Muscle of leg (tissue), 16 donors: ENCODE measurements at places on chromosomes 12 and 14. TPM values are rescaled to one million over a fixed set of nuclear protein-coding genes. Genes with fewer than 3 reads are reported as not detected.

GZMB gene
- total RNA-seq = 0.22 TPM

KLHDC1 gene
- total RNA-seq = 7.2 TPM

GRCh38 chr14:96156804-96157760 is 47.6 kb upstream of the BDKRB2 start:
- no peaks in the 10 kb centered on the region for H3K27me3 ChIP-seq
- H3K27ac ChIP-seq = no peak overlapping the region
- no peak overlapping the region for H3K4me3 ChIP-seq
- no peak for DNase-seq
- H3K4me1 ChIP-seq = no peaks in the 10 kb centered on the region

- H3K27ac ChIP-seq = peak overlapping the region; percentile 65
- H3K4me1 ChIP-seq = peaks cover 34% of the 10 kb centered on the region
- H3K27me3 ChIP-seq = peaks cover 9% of the 10 kb centered on the region
- H3K36me3 ChIP-seq = no peaks in the 10 kb centered on the region
These were observed 16.1 kb upstream of the CCDC85C start for GRCh38 chr14:99619835-99620834.

- no peak overlapping the region for H3K27ac ChIP-seq
- peaks cover 3% of the 10 kb centered on the region for H3K27me3 ChIP-seq
- no peak for DNase-seq
- H3K4me3 ChIP-seq = no peak overlapping the region
These were observed 2.4 kb upstream of the GALNT8 start for GRCh38 chr12:4717806-4718205.

- H3K4me3 ChIP-seq = no peak overlapping the region
- peak; percentile 16 for DNase-seq
- H3K27me3 ChIP-seq = no peaks in the 10 kb centered on the region
- no peaks in the 10 kb centered on the region for H3K4me1 ChIP-seq
- H3K27ac ChIP-seq = peak overlapping the region; percentile 3
These were observed 236.9 kb upstream of the AMIGO2 start for GRCh38 chr12:47316609-47317049.

- no peak overlapping the region for H3K27ac ChIP-seq
- no peak for DNase-seq
- no peak overlapping the region for H3K4me3 ChIP-seq
- no peaks in the 10 kb centered on the region for H3K27me3 ChIP-seq
- H3K36me3 ChIP-seq = peaks cover 18% of the 10 kb centered on the region
- no peaks in the 10 kb centered on the region for H3K4me1 ChIP-seq
These were observed 22.9 kb downstream of the ZNF268 start for GRCh38 chr12:133204264-133204603.

TPPP2 gene
- total RNA-seq = 0.44 TPM

PRIM1 gene
- total RNA-seq = 12.2 TPM

DNA sequence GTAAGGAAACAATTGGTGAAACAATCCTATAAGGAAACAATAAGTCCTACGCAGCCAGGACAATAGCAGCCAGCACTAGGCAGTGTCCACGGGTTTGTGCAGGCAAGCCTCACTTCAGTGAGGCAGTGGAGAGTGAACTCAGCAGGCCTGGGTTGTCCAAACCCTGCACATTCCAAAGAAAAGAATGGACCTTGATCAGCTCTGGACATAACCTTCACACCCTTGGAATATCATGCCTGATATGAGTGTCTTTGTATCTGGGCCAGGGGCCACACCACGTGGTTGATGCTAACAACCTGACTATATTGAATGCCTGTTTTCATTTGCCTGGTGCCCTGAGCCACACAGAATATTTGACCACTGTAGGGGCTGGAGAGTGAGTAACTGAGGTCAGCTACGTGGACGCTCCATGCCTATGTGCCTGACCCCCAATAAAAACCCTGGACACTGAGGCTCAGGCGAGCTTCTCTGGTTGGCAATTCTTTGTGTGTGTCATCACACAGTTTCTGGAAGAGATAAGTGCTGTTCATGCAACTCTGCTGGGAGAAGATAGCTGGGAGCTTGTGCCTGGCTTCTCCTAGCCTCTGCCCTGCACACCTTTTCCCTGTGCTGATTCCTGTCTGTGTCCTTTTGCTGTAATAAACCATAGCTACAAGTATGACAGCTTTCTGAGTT is 81.4 kb upstream of the NCOR2 start:
- no peak for DNase-seq
- no peak overlapping the region for H3K4me3 ChIP-seq
- peaks cover 46% of the 10 kb centered on the region for H3K4me1 ChIP-seq
- H3K27me3 ChIP-seq = no peaks in the 10 kb centered on the region
- H3K27ac ChIP-seq = no peak overlapping the region
- H3K36me3 ChIP-seq = no peaks in the 10 kb centered on the region

LRP1 gene
- total RNA-seq = 82.7 TPM

GRCh38 chr12:100229036-100229635 is 28.5 kb downstream of the ACTR6 start:
- H3K4me3 ChIP-seq = no peak overlapping the region
- H3K4me1 ChIP-seq = peaks cover 1% of the 10 kb centered on the region
- H3K27me3 ChIP-seq = no peaks in the 10 kb centered on the region
- H3K36me3 ChIP-seq = peaks cover 3% of the 10 kb centered on the region

WNT1 gene
- not detected for total RNA-seq

ISM2 gene
- total RNA-seq = 0.09 TPM

ANKRD33 gene
- total RNA-seq = 0.04 TPM

SMCO3 gene
- 0.40 TPM for total RNA-seq

DNA sequence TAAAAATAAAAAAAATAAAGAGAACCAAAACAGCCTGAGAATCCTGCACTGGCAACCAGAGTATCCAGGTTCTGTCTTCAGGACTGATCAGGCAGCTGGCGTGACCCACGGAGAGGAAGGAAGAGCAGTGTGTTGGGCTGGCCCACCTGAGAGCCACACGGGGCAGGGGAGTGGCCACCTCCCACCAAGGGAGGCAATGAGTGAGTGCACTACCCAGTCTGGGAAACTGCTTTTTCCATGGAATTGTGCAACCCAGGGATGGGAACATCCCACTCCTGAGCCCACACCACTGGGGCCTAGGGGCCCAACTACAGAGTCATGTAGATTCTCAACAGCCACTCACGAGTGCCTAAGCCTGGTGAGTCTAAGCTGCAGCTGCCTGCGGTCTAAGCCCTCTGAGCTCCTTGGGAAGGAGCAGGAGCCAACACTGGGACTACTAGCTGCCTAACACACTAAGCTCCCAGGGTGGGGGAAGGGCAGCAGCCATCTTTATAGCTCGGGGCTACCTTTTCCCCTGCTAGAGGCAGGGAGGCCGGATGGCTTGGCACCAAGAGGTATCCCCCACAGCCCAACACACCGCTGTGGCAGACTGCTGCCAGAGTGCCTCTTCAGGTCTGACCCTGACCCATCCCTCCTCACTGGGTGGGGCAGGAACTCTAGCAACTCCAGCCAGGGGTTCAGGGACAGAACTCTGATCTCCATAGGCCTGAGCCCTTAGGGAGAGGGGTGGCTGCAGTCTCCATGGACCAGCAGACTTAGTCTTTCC is 610.9 kb downstream of the RERGL start:
- no peak for DNase-seq
- no peaks in the 10 kb centered on the region for H3K36me3 ChIP-seq
- H3K4me3 ChIP-seq = no peak overlapping the region

DNA sequence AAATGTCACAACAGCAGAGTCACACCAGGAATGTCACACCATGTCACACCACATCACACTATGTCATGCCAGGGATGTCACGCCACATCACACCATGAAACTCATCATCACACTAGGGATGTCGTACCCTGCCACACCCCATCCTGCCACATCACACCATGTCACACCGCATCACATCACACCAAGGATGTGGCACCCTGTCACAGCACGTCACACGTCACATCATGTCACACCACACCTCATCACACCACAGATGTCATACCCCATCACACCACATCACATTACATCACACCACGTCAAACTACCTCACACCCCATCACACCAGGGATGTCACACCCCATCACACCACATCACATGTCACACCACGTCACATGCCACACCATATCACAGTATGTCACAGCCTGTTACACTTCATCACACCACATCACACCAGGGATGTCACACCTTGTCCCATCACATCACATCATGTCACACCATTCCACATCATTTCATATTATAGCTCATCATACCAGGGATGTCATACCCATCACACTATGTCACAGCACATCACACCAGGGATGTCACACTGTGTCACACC is 90.9 kb downstream of the TMEM121 start:
- no peak for DNase-seq
- H3K36me3 ChIP-seq = no peaks in the 10 kb centered on the region
- no peaks in the 10 kb centered on the region for H3K4me1 ChIP-seq
- H3K4me3 ChIP-seq = no peak overlapping the region
- H3K27me3 ChIP-seq = no peaks in the 10 kb centered on the region

GRCh38 chr14:91249841-91250616 is 5.5 kb upstream of the GPR68 start:
- H3K27ac ChIP-seq = no peak overlapping the region
- H3K27me3 ChIP-seq = peaks cover 18% of the 10 kb centered on the region
- H3K4me1 ChIP-seq = peaks cover 18% of the 10 kb centered on the region
- H3K36me3 ChIP-seq = no peaks in the 10 kb centered on the region
- no peak for DNase-seq

NINJ2 gene
- 3.2 TPM for total RNA-seq

GRCh38 chr14:48622980-48623379 is 947.6 kb upstream of the MDGA2 start:
- no peaks in the 10 kb centered on the region for H3K27me3 ChIP-seq
- H3K4me3 ChIP-seq = no peak overlapping the region
- no peaks in the 10 kb centered on the region for H3K36me3 ChIP-seq
- H3K4me1 ChIP-seq = no peaks in the 10 kb centered on the region
- no peak overlapping the region for H3K27ac ChIP-seq

DNA sequence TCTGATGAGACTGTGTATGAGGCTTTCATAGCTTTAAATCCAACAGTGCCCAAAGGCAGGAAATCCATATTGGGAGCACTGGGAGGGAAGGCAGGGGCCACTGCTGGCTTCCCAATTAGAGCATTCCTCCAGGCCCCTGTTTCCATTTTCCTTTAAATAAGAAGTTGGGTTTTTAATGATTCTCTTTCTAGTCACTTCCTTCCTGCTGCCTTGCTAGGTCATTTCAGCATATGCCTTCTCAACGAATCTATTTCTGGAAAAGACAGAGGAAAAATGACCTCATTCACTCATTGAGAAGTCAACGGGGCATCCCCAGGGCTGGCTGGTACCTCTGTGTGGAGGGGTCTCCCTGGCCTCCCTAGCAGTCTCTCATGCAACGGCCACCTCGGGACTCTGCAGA is 43.5 kb downstream of the IGF1 start:
- no peaks in the 10 kb centered on the region for H3K27me3 ChIP-seq
- no peak overlapping the region for H3K27ac ChIP-seq
- peaks cover 8% of the 10 kb centered on the region for H3K4me1 ChIP-seq
- peak; percentile 46 for DNase-seq
- H3K36me3 ChIP-seq = no peaks in the 10 kb centered on the region
- no peak overlapping the region for H3K4me3 ChIP-seq

- no peak overlapping the region for H3K4me3 ChIP-seq
- no peaks in the 10 kb centered on the region for H3K36me3 ChIP-seq
- H3K4me1 ChIP-seq = peaks cover 8% of the 10 kb centered on the region
- peaks cover 2% of the 10 kb centered on the region for H3K27me3 ChIP-seq
- H3K27ac ChIP-seq = no peak overlapping the region
- peak; percentile 20 for DNase-seq
These were observed 121.1 kb downstream of the PRMT8 start for GRCh38 chr12:3611860-3612703.

GRCh38 chr12:6507102-6507998 is 13.4 kb downstream of the NCAPD2 start:
- H3K36me3 ChIP-seq = peaks cover 42% of the 10 kb centered on the region
- no peak for DNase-seq

IKBIP gene
- 32.1 TPM for total RNA-seq

GRCh38 chr14:105018414-105018813 is 2.5 kb downstream of the CDCA4 start:
- H3K27ac ChIP-seq = no peak overlapping the region
- no peak for DNase-seq

- H3K27me3 ChIP-seq = no peaks in the 10 kb centered on the region
- DNase-seq = peak; percentile 32
- no peaks in the 10 kb centered on the region for H3K36me3 ChIP-seq
- H3K4me1 ChIP-seq = no peaks in the 10 kb centered on the region
- H3K4me3 ChIP-seq = no peak overlapping the region
These were observed 135.8 kb upstream of the PLXNC1 start for GRCh38 chr12:94012590-94012989.

GRCh38 chr14:92134456-92134855 is 12.7 kb downstream of the CPSF2 start:
- no peak overlapping the region for H3K27ac ChIP-seq
- H3K27me3 ChIP-seq = no peaks in the 10 kb centered on the region
- H3K36me3 ChIP-seq = peaks cover 22% of the 10 kb centered on the region
- H3K4me3 ChIP-seq = no peak overlapping the region
- DNase-seq = no peak

DNA sequence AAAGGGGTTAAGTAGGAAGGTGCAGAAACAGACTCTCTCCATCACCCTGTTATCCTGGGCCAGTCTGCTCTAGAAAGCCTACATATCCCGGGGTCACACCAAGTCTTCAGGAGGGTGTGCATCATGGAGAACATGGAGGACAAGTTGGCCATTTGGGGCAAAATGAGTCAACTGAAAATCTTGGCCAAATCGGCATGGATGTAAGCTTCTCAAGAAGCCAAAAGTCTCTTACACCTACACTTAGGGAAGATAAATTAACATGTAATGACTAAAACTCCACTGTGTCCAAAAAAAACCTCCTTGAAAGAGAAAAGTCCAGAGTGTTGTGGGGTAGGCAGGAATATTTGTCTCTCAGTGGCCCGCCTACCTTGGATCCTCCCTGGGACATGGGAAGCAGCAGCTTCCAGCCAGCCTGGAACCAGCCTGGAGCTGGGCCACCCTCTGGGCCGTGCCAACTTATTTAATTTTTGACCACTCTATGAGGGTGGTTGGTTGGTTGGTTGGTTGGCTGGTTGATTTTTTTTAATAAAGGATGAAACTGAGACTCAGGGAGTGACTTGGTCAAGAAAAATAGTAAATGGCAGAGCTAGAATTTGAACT is 17.9 kb upstream of the TC2N start:
- H3K27ac ChIP-seq = peak overlapping the region; percentile 21
- H3K36me3 ChIP-seq = peaks cover 15% of the 10 kb centered on the region
- no peak overlapping the region for H3K4me3 ChIP-seq
- H3K27me3 ChIP-seq = no peaks in the 10 kb centered on the region
- no peak for DNase-seq

ATG101 gene
- 32.1 TPM for total RNA-seq

- no peak overlapping the region for H3K4me3 ChIP-seq
- DNase-seq = no peak
- H3K4me1 ChIP-seq = peaks cover 2% of the 10 kb centered on the region
- H3K27me3 ChIP-seq = peaks cover 25% of the 10 kb centered on the region
- no peaks in the 10 kb centered on the region for H3K36me3 ChIP-seq
These were observed 66.8 kb downstream of the GLRX5 start for GRCh38 chr14:95601650-95602049.

CACNA1C gene
- total RNA-seq = 3.6 TPM

- H3K36me3 ChIP-seq = peaks cover 40% of the 10 kb centered on the region
- no peak for DNase-seq
- peaks cover 27% of the 10 kb centered on the region for H3K4me1 ChIP-seq
- H3K4me3 ChIP-seq = no peak overlapping the region
- H3K27me3 ChIP-seq = no peaks in the 10 kb centered on the region
- no peak overlapping the region for H3K27ac ChIP-seq
These were observed 2.2 kb downstream of the BCL2L2 start for GRCh38 chr14:23308721-23309445.
